ENCODE measurements at places on chromosomes 2 and 18.

GRCh38 chr18:63972002-63972376 is 2.1 kb downstream of the SERPINB8 start:
- no peak for DNase-seq

- DNase-seq = no peak
Measured at GRCh38 chr2:194491409-194492115, 1165.5 kb upstream of the SLC39A10 start.

- no peak for DNase-seq
Measured at GRCh38 chr2:100185105-100185504, 42.7 kb upstream of the AFF3 start.

DNA sequence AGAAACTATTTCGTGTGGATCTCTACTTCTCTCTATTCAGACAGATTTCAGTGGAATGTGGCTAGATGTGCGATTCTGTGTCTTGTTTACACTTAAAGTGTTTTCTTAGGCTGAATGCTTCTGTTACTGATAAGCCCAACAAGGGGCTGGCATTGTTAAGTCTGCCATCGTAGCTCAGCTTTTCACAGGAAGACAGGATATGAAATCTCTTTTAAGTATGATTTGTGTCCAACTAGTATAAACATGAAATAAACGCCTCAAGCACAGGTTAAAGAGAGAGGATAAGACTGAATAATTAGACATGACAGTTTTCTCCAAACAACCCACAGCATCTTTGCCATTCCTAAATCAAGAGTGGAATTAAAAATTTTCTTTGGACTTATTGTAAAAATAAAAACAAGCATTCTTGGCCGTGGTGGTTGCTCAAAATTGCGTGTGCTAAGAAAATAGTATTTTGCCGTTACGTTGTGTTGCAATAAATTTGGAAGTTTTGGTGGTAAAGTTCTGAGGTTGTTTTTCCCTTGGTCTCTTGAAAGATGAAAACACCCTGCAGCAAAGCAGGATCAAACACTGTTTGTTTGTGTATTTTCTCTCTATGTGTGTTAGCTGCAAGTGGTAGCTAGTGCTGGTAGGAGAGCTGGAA is 1.0 kb downstream of the VIT start:
- DNase-seq = no peak

- no peak for DNase-seq
Measured at GRCh38 chr2:186862869-186863709, 14.1 kb upstream of the ZSWIM2 start.

- no peak for DNase-seq
Measured at GRCh38 chr2:53130441-53130943, 637.1 kb upstream of the CHAC2 start.

- DNase-seq = no peak
Measured at GRCh38 chr2:60662781-60663180, 93.3 kb upstream of the PAPOLG start.

GRCh38 chr2:9760902-9761228 is 82.4 kb upstream of the TAF1B start:
- no peak for DNase-seq

GRCh38 chr2:16882706-16883105 is 217.1 kb upstream of the CYRIA start:
- no peak for DNase-seq

DNA sequence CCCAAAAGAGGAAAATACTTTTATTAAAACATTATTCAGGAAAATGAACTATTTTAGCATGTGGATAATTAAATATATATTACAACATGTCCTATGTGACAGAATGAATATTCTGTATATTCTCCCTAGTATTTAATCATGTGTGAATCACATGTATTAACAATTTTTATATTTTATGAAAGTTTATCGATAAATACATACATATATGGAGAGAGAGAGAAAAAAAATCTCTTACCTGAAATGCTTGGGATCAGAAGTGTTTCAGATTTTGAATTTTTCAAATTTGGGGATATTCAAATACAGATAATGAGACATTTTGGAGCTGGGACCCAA is 228.6 kb upstream of the RBBP8 start:
- no peak for DNase-seq

DNA sequence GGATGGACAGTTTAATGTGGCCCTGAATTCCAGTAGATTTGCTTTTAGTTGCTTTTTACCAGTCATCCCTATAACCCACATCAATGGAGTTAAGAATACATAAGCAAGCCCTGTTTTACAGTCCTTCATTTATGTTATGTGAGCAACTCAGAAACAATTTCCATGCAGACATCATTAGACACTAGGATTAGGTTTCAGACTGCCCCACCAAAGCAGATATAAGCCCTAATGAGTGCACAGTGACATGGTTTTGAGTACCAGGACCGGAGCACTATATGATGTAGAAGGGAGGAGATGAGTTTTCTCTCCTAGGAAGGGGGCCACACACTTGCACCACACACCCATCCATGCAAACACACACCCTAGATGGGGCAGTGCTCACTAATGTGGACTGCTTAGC is 15.5 kb downstream of the KCNS3 start:
- DNase-seq = no peak

DNA sequence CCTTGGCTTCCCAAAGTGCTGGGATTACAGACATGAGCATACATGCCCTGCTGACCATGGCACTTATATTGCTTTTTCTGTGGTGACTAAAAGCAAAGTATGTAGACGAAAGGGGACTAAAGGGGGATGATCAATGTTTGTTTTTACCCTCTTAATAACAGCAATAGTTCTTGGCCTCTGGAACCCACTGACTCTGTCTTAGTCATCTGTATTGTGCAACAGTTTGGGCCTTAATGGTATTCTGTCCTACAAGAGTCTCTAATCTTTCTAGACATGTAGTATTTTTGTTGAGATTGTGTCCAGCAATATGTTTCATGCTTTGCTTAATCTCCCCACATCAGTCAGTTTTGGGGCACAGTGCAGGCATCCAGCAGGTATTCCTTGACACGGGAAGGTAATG is 359.9 kb upstream of the FANCL start:
- DNase-seq = no peak

- DNase-seq = no peak
Measured at GRCh38 chr2:14633461-14634181, 1.1 kb downstream of the LRATD1 start.
